ENCODE measurements at places on chromosomes 13 and 19. TPM values are rescaled to one million over a fixed set of nuclear protein-coding genes. Genes with fewer than 3 reads are reported as not detected.

PLA2G4C gene
- 0.44 TPM for polyA plus RNA-seq

TYROBP gene
- 2.5 TPM for polyA plus RNA-seq

LRRC25 gene
- polyA plus RNA-seq: not detected

PTPRH gene
- not detected for polyA plus RNA-seq

DNA sequence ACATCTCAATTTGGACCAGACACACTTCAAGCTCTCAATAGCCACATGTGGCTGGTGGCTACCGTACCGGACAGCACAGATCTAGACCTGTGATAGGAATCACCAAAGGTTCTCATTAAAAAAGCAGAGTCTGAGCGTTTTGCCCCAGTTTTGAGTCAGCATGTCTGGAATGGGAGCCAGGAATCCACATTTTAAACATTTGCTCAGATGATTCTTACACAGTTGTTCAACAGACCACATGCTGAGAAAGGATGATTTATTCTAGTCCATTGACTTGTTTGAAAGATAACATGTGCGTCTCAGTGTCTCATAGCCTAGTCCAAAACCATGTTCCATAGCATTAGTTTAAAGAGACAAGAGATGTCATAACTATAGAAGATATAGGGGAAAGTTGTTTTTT lies 53.4 kb downstream of the FLT3 start:
- DNase-seq: no peak

DNA sequence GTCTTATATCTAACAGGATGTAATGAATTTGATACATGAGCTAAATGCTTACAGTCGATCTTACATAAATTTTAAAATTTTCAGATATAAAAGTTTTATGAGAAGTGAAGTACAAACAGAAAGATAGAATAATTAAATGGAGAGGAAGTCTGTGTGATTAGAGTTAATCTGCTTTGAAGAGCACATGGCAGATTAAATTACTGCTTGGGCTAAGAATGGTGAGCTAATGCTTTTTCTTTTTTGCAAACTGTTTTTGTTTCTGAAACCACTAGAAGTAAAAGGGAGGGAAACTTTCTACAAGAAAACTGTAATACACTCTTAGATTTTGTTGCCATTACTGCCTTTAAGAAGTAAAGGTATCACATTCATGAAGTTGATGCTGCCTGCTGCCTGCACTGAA lies 96.3 kb upstream of the SPRY2 start:
- DNase-seq: no peak

GRCh38 chr13:24042710-24043440 lies 117.6 kb upstream of the SPATA13 start:
- no peak for DNase-seq

DNA sequence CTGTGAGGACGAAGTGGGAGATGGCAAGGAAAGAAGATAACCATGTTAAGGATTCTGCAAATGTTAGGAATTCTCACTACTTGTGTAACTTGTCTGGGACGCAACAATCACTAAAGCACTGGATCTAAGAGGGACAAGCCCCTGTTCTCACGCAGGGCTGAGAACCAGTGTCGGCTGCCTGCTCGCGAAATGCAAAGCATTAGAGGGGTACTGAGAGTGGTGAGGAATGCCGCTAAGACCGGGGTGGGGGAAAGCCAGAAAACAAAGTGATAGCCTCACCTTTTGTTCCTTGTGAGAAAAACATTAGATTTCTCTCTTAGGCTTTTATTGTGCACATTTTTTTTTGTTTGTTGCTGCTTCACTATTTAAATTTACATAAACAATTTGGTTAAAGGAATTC lies 241.9 kb downstream of the ABCC4 start:
- DNase-seq: no peak

DNA sequence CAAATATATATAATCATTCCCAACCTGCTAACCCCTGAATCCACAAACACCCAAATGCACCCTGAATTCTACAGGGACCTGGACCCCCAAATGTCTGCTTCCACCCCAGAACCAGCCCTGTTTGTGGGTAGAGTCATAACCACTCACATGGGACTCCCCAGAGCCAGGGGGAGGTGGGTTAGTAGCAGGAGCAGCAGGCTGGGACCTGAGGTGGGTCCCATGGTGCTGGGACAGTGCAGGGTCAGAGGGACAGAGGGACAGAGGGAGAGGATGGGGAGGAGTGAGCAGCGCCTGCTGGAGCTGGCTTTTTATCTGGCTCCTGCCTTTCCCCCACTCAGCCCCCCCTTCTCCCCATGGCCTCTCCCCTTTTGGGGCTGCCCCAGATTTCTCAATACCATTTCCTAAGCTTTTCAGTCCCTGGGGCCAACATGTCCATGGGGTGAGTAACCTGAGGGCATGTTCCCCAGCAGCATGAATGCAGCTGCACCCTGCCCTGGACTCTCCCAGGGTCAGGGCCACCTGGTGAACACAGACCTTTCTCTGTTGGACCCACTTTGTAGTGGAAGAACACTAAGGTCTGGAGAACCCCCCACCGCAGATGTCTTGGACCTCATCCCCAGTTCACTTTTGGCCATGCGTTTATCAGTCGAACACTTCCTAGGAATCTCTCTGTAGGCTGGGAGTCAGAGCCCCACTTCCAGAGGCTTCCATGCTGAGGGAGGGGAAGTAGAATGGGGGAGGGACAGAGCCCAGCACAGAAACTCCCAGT lies at the start of gene C3:
Gene C3 (minus strand): TSS at position 282 of the 769 bp plus-strand sequence. CDS start 61 bp downstream, at position 221.
- no peak for DNase-seq

DNA sequence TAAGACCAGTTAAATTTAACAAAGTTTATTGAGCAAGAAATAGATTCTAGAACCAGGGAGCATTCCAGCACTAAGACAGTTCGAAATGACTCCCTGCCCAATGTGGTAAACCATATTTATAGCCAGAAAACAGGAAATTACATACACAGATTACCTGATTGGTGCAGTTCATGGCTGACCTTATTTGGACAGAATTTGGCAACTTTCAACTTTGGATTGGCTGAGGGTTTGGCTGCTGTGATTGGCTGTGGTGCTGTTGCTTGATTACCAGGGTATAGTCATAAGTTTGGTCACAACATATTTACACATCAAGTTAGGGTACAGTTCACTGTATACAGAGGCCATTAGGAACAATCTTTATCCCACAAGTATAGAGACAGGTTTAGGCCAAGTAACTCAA lies 984.8 kb upstream of the MIR17HG start:
- DNase-seq: no peak

DNA sequence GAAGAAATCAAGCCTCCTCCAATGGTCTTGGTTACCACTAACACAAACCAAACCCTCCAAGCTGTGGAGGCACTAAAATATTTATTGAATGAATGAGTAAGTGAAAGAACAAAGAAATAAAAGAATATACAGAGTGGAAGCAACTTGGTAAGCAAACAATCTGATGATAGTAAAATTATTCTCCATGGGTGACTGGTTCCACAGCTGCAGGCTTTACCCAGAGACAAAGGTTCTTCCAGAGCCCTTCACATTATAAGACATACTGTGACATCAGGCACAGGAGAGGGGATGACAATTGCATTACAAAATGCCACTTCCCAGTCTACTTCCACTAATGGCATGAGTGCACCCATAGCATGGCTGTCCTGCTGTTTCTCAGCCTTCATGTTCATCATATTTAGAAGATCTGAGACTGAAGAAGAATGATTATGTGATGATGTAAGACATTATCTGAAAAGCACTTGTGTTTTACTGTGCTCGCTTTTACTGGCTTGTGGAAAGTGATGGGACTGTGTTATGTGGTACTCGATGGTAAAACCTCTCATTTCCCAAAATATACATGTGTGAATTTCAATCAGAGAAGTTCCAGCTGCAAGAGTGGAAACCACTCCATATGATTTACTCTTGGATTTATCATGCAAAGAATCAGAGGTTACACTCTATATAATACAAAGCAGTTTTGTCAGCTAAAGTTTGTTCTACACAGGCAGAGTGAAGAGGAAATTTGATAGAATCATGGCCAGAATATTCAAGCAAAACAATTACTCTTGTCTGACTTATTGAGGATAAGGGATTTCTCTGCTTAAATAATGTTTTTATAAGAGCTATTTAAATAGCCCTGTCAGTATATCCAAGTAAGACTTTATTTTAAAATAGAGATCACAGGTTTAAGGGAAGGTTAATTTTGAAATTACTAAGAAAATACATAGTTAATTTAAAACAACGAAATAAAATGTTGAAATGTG lies 220.2 kb upstream of the NBEA start:
- DNase-seq: no peak

DNA sequence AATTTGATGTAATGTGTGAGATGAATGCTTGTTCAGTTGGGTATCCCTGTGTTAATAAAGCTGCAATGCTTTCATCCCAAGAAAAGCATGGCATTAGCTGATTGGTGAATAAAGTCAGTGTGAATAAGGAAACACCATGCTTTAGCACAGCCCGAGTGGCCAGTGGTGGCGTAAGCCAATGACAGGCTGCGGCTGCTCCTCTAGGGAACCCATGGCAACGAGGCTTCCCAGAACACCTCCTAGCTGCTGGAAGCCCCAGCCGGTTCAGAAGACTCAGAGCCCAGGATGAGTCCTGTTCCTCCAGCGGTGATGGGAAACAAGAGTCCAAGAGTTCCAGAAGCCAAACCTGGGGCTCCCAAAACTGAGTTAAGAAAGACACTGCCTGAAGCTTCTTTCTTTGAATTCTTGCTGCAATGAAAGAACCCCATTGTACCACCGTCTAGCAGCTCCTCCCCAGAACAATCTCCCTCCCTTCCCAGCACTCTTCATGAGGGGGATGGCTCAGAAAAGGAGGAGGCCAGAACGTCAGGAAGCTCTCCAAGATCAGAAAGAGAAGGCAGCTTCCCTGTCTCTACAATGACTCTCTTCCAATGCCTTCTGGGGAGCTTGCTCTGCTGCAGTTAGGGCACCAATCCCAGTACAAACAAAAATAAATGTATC lies 58.2 kb downstream of the TSHZ3 start:
- no peak for DNase-seq

GRCh38 chr13:73293913-73294523 lies 235.2 kb downstream of the KLF5 start:
- DNase-seq: no peak

- DNase-seq: no peak
Measured at GRCh38 chr13:94967183-94968039, 255.1 kb upstream of the SOX21 start.

DNA sequence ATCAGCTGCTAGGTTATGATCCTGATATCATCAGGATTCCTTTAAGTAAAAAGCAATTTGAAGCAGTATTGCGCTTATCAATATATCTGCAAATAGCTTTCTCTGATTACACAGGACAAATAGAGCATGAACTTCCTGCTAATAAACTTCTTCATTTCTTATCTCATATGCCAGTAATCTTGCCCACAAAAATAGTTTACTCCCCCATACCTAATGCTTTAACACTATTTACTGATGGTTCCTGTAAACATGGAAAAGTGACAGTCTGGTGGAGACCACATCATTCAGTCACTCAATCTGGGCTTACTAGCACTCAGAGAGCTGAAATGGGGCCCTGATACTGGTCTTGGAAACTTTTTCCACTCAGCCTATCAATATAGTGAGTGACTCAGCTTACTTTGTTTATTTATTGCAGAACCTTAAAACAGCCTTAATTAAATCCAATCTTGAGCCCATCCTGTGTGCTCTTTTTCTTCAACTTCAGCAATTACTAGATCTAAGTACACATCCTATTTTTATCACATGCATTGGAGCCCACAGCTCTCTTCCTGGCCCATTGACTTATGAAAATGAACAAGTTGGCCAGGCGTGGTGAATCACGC lies 1464.3 kb downstream of the UQCRFS1 start:
- no peak for DNase-seq

DNA sequence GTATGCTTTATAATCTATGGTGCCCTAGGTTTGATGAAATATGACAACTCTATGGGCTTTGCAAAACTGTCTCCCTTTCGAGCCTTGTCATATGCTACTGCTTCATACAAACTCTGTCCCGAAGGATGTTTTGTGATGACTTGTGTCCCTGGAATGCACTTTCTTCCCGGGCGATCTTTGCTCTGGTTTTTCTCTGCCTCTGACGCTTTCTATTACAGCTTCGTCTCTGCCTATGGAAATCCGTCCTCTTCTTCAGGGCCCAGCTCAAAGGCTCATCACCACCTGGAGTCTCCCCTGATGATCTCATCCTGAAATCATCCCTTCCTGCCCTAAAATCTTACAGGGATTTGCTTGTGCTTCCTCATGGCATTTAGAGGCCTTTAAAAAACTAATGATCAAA lies 191.5 kb upstream of the KL start:
- DNase-seq: no peak

DNA sequence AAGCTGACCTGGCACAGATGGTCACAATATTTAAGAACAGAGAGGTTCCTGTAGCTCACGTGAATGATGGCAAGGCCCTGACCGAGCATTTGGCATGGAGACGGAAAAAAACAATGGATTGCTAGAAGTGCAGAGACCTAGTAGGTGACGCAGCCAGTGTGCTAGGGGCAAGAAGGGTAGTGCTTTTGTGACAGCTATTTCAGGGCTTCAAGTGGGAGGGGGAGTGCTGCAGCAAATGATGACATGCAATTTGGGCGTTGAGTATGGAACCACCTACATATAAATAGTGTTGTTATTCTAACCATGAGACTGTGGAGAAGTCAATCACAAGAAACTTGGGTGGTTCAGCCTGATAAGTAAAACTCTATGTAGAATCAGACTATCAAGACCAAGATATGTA lies 65.7 kb upstream of the IL17D start:
- DNase-seq: no peak

- DNase-seq: no peak
Measured at GRCh38 chr13:22017226-22017625, 346.4 kb downstream of the FGF9 start.

DNA sequence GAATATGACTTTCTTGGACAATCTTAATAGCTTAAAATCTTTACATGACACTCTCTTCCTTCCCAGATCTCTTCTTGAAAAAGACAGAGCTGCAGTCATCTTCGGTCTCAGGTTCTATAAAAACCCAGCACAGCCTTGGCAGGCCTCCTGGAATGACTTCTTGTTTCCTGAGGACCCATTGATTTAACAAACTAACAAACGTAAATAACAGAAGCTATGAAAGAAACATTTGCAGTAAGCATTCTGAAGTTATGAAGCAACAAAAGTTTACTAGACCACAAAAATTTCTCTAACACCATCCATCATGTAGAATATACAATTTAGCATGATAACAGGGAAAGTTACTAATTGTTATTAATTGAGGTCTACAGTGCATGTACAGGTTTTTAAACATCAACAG lies 62.8 kb upstream of the STARD13 start:
- no peak for DNase-seq

DNA sequence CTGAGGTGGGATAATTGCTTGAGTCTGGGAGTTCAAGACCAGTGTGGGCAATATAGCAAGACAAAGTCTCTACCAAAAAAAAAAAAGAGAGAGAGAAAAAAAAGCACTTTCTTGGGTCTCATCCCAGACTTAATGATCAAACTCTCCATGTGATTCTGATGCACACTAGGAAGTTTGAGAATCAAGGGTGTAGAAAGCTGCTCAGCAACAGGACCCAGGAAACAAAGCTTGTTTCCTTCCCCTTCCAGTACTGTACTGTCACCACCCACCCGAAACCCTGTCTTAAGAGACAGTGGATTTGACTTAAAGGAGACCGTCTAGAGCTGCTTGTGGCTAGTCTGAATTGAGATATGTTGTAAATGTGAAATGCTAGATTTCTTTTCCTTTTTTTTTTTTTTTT lies 5.8 kb downstream of the MISP3 start:
- DNase-seq: no peak

- no peak for DNase-seq
Measured at GRCh38 chr19:45981350-45981749, 7.7 kb upstream of the NOVA2 start.

- DNase-seq: no peak
Measured at GRCh38 chr13:101424381-101425155, 8.3 kb upstream of the NALCN start.

Data from CD4-positive, alpha-beta memory T cell (primary cell).